Stomach (tissue), 19 donors: ENCODE measurements at places on chromosomes 16 and 17.
A peak's percentile ranks its signal among the peaks of the same experiment; 100 is the strongest.

DNA sequence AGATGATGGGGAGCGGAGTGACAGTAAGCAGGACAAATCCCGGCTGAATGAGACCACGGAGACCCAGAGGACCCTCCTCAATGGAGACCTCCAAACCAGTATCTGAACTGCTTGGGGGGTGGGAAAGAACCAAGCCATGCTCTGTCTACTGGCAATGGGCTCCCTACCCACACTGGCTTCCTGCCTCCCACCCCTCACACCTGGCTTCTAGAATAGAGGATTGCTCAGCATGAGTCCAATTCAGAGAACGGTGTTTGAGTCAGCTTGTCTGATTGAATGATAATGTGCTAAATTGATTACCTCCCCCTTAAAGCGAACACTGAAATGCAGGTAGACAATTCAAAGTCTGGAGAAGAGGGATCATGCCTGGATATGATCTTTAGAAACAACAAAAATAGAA, 5.5 kb downstream of the SSTR2 start:
- H3K4me1 ChIP-seq: peaks cover 11% of the 10 kb centered on the region
- peaks cover 32% of the 10 kb centered on the region for H3K27me3 ChIP-seq
- no peak for DNase-seq
- no peak overlapping the region for H3K27ac ChIP-seq
- no peak overlapping the region for H3K4me3 ChIP-seq

- no peak overlapping the region for H3K4me3 ChIP-seq
- no peaks in the 10 kb centered on the region for H3K36me3 ChIP-seq
- DNase-seq: peak; percentile 9
- no peaks in the 10 kb centered on the region for H3K27me3 ChIP-seq
Measured at GRCh38 chr16:54160939-54161897, 125.4 kb downstream of the IRX3 start.

- H3K4me3 ChIP-seq: no peak overlapping the region
- peak; percentile 70 for DNase-seq
- H3K27ac ChIP-seq: no peak overlapping the region
- H3K27me3 ChIP-seq: no peaks in the 10 kb centered on the region
- peaks cover 39% of the 10 kb centered on the region for H3K4me1 ChIP-seq
Measured at GRCh38 chr16:391885-392335, 5.1 kb upstream of the NME4 start.

DNA sequence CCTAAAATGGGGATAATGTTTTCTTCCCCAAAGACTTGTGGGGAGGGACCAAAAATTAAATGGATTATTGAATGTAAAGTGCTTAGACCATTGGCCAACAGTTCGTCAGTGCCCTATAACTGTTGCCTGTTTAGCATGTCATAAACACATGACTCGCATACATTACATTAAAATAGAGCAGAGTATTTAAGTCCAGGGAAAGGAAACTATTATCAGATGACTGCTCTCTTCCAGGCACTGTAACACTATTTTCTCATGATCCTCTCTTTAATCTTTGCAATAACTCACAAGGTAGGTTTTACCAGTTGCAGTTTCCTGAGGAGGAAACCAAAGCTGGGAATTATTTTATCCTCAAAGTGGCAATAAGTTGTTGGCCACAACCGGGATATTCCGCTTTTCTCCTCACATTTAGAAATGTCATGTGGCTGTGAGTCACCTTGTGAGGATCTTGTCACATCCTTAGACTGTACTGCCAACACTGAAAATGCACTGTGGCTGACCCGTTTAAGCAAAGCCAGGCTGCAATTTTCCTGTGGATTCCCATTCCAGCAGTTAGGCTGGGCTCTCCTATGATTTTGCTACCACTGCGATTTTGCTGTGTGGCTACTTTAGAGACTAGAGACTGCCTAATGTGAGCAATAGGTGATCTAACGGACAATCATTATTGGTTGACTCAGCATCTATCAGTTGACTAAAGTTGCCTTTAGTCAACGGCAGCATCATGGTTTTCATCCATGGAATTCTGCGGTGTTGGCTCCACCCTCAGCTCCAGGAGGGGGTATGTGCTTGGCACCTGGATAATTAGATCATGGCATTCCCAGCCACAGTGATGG, 58.3 kb upstream of the DHX40 start:
- DNase-seq: no peak
- H3K36me3 ChIP-seq: no peaks in the 10 kb centered on the region
- no peak overlapping the region for H3K4me3 ChIP-seq
- no peaks in the 10 kb centered on the region for H3K27me3 ChIP-seq

DNA sequence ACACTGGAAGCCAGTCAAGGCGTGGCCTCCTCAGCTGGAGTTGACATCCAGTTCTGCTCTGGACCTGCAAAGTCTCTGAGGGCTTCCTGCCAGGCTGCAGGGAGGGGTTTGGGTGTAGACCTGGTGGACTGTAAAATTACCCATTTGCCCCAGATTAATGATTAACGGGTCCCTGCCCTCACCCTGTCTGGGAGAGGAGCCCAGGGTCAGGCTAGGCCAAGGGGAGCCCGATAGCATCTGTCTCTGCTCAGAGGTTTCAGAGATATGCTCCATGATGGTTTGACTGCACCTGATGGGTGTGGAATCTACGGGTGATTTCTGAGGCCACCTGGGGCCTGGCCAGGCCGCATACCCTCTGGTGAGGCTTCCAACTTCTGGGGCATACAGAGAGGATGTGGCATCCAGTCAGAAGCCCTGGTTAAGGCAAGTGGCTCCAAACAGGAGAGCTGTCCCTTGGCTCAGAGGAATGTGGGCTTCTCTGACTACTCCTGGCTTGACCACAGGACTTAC, 11.2 kb downstream of the PPY start:
- peak; percentile 58 for DNase-seq
- peaks cover 20% of the 10 kb centered on the region for H3K27me3 ChIP-seq
- no peak overlapping the region for H3K4me3 ChIP-seq
- no peaks in the 10 kb centered on the region for H3K36me3 ChIP-seq
- H3K4me1 ChIP-seq: peaks cover 10% of the 10 kb centered on the region
- H3K27ac ChIP-seq: no peak overlapping the region

DNA sequence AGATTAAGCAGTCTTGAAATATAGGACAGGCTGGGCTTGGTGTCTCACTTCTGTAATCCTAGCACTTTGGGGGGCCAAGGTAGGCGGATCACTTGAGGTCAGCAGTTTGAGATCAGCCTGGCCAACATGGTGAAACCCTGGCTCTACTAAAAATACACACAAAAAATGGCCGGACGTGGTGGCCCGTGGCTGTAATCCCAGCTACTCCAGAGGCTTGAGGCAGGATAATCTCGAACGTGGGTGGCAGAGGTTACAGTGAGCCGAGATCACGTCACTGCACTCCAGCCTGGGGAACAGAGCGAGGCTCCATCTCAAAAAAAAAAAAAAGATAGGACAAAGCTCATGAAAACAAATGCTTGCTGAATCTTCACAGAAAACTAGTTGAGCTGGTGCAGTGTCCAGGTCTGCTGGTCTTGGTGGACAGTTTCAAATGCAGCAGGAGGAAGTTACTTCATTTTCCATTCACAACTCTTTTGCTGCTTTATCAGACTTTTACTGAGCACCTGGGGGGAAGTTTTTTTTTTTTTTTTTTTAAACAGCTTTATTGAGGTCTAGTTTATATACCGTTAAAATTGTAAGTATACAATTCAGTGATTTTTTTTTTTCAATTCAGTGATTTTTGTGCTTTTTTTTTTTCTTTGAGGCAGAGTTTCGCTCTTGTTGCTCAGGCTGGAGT, 45.2 kb downstream of the SNX29 start:
- H3K36me3 ChIP-seq: no peaks in the 10 kb centered on the region
- no peaks in the 10 kb centered on the region for H3K27me3 ChIP-seq
- no peak for DNase-seq
- peaks cover 16% of the 10 kb centered on the region for H3K4me1 ChIP-seq
- H3K27ac ChIP-seq: no peak overlapping the region
- H3K4me3 ChIP-seq: no peak overlapping the region

- no peak for DNase-seq
- no peak overlapping the region for H3K27ac ChIP-seq
- H3K4me1 ChIP-seq: no peaks in the 10 kb centered on the region
Measured at GRCh38 chr16:9666834-9667480, 515.3 kb downstream of the GRIN2A start.

GRCh38 chr17:77382356-77382911, 241.7 kb downstream of the SEC14L1 start:
- H3K4me3 ChIP-seq: no peak overlapping the region
- peak overlapping the region; percentile 79 for H3K27ac ChIP-seq
- no peaks in the 10 kb centered on the region for H3K27me3 ChIP-seq
- peak; percentile 64 for DNase-seq
- peaks cover 97% of the 10 kb centered on the region for H3K4me1 ChIP-seq
- H3K36me3 ChIP-seq: no peaks in the 10 kb centered on the region

DNA sequence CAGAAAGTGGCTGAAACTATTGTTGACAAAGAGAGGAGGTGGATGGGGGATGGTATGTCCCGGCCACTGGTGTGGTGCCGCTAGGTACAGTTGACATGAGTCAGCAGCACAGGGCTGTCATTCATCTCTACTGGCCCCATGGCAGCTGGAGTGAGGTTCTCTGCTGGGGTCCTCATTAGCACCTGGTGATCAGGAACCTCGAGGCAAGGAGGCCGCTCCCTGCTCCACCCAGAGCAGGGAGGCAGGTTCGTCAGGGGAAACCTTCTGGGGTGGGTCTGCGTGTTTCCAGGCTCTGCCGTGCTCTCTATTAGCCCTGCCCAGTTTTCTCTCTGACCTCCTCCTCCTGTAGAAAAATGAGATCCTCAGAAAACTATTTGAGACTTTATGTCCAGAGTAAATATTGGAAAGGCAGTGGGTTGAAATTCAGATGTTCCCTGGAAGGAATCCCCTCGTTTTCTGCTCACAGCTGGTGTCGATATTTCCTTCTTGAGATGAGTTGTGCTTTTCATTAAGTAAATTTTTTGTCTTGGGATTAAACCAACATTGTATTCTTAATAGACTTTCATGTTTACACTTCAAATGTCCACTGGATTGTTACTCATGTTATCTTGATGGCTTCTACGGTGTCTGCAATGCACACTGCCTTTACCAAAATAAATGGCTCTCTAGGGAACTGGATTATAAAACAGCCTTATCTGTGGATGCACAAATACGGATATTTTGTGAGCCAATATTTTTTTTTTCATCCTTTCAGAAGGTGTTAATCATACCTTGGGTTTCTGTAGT, 7.1 kb downstream of the NTN1 start:
- peaks cover 20% of the 10 kb centered on the region for H3K4me1 ChIP-seq
- no peak overlapping the region for H3K4me3 ChIP-seq
- H3K27ac ChIP-seq: peak overlapping the region; percentile 48
- DNase-seq: no peak
- H3K27me3 ChIP-seq: no peaks in the 10 kb centered on the region
- no peaks in the 10 kb centered on the region for H3K36me3 ChIP-seq

GRCh38 chr16:13427943-13428342, 492.0 kb upstream of the ERCC4 start:
- no peaks in the 10 kb centered on the region for H3K4me1 ChIP-seq
- no peak overlapping the region for H3K27ac ChIP-seq
- H3K4me3 ChIP-seq: no peak overlapping the region
